ENCODE measurements at places on chromosomes 7 and 10.

- DNase-seq: no peak
These were observed 126.3 kb downstream of the SNX10 start for GRCh38 chr7:26417911-26418413.

- no peak for DNase-seq
These were observed 23.9 kb downstream of the UNCX start for GRCh38 chr7:1256621-1257020.

GRCh38 chr7:35485436-35485835 is 209.5 kb downstream of the HERPUD2 start:
- DNase-seq: no peak

- DNase-seq: no peak
These were observed 310.1 kb downstream of the PTPRN2 start for GRCh38 chr7:158277219-158278141.

- DNase-seq: no peak
These were observed 6.5 kb upstream of the ATOH7 start for GRCh38 chr10:68238371-68238770.

- no peak for DNase-seq
These were observed 184.1 kb downstream of the CREB5 start for GRCh38 chr7:28596245-28596935.

- no peak for DNase-seq
These were observed 63.3 kb downstream of the WDR37 start for GRCh38 chr10:1119501-1119900.

- DNase-seq: no peak
These were observed 2.7 kb downstream of the TRUB1 start for GRCh38 chr10:114940735-114941134.

GRCh38 chr10:121559326-121560026 is 38.8 kb downstream of the FGFR2 start:
- no peak for DNase-seq

- no peak for DNase-seq
These were observed 308.4 kb downstream of the BICC1 start for GRCh38 chr10:58820861-58821751.

- DNase-seq: no peak
These were observed 35.0 kb downstream of the DNAJC12 start for GRCh38 chr10:67802767-67803538.

DNA sequence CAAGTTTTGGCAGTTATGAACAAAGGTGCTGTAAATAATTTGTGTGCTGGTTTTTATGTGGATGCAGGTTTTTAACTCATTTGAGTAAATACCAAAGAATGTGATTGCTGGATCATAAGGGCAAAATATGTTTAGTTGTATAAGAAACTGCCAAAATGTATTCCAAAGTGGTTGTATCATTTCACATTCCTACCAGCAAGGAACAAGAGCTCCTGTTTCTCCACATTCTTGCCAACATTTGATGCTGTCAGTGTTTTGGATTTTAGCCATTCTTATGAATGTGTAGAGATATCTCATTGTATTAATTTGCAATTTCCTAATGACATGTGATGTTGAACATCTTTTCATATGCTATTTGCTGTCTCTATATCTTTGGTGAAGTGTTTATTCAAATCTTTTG is 207.3 kb upstream of the LRGUK start:
- no peak for DNase-seq

- DNase-seq: no peak
These were observed 109.3 kb downstream of the TCF7L2 start for GRCh38 chr10:113059371-113059780.

- DNase-seq: no peak
These were observed 69.8 kb upstream of the BAIAP2L1 start for GRCh38 chr7:98470485-98471240.

DNA sequence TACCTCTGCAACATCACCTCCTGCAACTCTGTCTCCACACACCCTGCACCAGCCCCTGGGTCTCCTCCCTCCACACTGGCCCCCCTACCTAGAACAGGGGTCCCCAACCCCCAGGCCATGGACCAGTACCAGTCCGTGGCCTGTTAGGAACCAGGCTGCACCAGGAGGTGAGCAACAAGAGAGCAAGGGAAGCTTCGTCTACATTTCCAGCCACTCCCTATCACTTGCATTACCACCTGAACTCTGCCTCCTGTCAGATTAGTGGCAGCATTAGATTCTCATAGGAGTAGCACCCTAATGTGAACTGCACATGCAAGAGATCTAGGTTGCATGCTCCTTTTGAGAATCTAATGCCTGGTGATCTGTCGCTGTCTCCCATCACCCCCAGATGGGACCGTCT is 108.8 kb upstream of the WDR11 start:
- DNase-seq: no peak

GRCh38 chr7:105799006-105799405 is 77.4 kb downstream of the ATXN7L1 start:
- no peak for DNase-seq

GRCh38 chr7:129202058-129202777 is 13.8 kb downstream of the SMO start:
- DNase-seq: no peak

DNA sequence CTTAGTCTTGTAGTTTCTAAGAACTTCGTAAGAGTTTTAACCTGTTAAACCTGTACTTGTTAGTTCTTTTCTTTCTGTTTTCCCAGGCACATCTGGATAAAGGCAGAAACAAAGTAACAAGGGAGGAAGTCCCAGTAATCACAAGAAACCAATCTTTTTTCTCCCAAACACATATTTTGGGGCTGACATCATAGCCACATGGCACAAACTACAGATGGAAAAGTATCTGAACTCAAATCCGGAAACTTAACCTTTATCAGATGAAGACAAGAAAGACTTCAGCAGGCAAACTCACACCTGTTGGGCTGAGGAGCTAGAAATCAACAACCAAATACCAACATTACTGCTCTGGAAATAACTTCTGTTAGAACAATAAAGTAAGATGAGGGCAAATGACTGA is 67.1 kb downstream of the CUBN start:
- DNase-seq: no peak

DNA sequence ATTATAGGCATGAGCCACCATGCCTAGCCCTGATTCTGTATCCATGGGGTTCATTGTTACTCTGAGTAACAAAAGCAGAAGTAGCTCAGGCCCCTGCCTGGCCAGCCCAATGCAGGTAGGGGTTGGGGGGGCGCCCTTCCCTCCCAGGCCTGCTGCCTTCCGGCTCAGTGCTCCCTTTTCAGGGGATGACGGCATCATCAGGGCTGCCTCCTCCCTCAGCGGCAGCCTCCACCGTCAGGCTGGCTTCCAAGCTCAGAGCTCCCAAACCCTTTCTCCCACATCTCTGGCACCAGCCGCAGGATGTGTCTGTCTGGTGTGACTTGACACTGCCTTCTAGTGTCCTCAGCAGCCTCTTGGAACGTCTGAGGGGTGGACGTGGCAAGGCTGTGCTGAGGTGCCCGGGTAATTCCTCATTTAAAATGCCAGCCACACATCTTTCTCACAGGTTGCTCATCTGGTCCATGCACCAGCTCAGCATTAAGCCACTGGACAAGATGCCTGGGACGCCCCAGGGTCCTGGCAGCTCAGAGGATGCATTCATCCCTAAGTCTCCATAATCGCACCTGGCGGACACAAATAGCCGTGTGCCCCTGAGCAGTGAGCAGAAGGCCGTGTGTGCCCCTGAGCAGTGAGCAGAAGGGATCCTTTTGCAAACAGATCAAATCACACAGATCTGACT is 38.2 kb downstream of the PAPOLB start:
- no peak for DNase-seq

- DNase-seq: no peak
These were observed 33.7 kb downstream of the CYP2C8 start for GRCh38 chr10:95035332-95036295.

DNA sequence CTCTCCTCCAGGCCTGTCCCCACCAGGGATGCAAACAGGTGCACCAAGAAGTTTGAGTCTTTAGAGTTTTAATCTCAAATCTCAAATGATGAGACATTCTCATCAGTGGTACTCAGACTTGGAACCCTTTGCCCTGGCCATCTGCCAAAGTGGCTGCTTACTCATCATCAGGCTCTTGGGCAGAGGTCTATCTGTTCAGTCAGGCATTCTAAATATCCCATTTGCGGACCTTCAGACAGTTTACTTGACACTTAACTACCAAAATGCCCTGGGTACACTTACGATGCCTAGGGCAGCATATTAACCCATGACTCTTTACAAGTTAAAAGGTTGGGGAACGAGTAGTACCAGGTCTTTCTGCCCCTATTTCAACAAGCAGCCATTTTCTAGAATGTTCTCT is 61.2 kb upstream of the YAE1 start:
- DNase-seq: peak; percentile 36

DNA sequence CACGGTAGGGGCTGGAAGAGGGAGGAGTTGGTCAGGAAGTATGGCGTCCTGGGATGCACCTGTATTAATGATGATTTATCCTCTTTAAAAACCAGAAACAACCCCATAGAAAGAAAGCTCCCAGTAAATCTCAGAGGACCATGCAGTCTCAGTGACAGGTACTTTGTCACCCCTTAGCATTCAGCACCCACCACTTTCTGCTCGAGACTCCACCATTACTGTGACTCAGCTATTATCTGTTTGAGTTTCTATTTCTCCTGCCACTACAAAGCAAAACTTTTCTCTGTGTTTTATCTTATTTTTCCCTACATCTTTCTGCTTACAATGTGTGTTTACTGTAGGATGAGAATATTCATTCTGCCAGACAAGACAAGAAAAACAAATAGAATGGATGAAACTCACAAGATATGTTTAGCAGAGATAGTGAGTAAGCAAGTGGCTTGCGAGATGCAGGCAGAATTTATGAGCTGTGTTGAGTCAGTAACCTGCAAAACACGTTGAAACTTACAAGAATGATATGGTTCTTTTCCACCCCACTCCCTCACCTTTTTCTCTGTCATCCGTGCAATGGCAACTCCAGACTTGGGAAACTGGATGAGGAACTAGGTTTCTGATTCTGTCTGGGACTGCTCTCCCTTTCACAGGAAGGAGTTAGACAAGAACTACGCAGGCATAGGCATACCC is 127.1 kb downstream of the AOAH start:
- DNase-seq: no peak

DNA sequence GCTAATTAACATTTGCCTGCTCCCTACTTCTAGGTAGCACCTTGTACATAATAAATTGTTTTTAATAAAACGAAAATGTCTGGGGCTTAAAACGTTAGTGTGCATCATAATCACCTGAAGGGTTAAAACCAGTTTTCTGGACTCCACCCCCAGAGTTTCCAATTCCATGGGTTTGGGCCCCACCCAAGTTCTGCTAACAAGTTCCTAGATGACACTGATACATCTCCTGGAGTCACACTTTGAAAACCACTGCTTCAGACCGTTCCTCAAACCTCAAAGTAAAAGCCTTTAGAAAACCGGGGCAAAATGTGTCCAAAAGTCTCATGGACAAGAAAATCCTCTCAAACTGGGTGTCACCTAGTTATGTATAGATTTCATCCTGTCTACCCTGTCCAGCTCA is 9.3 kb downstream of the OSBPL3 start:
- no peak for DNase-seq

- peak; percentile 33 for DNase-seq
These were observed 1.0 kb downstream of the LRCH4 start for GRCh38 chr7:100584683-100585510.

DNA sequence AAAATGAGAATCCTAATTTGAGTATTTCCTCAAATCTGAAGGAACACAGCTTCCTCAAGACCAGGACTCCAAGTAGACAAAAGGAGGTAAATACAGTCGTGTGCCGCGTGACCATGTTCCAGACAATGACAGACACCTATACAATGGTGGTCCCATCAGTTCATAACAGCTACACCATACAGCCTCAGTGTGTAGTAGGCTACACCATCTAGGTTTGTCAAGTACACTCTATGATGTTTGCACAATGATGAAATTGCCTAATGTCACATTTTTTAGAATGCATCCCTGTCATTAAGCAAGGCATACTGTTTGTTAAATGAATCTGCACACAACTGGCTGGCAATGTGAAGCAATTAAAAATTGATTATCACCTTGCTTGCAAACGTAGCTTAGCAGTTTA is 107.9 kb downstream of the PROSER2 start:
- no peak for DNase-seq

- no peak for DNase-seq
These were observed 4.8 kb downstream of the NUB1 start for GRCh38 chr7:151346470-151346769.

GRCh38 chr7:47931005-47932004 is 17.0 kb downstream of the PKD1L1 start:
- no peak for DNase-seq

GRCh38 chr10:123842692-123843385 is 48.8 kb downstream of the CPXM2 start:
- DNase-seq: no peak

- no peak for DNase-seq
These were observed 580.0 kb downstream of the XPNPEP1 start for GRCh38 chr10:109343293-109343692.

DNA sequence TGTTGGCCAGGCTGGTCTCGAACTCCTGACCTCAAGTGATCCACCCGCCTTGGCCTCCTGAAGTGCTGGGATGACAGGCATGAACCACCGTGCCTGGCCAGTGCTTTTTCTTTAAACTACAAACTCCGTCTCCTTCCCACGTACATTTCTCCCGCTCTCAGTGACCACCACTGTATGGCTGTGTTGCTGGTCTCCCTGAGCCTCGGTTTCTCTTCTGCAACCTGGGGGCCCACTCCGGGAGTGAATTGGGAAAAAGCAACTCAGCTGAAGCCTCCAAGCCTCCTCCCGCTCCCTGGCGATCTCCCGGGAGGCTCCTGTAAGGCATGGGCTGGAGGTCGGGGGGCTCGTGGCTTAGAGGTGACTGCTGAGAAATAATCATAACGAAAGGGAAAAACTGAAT is 136.3 kb downstream of the ELFN1 start:
- DNase-seq: no peak

DNA sequence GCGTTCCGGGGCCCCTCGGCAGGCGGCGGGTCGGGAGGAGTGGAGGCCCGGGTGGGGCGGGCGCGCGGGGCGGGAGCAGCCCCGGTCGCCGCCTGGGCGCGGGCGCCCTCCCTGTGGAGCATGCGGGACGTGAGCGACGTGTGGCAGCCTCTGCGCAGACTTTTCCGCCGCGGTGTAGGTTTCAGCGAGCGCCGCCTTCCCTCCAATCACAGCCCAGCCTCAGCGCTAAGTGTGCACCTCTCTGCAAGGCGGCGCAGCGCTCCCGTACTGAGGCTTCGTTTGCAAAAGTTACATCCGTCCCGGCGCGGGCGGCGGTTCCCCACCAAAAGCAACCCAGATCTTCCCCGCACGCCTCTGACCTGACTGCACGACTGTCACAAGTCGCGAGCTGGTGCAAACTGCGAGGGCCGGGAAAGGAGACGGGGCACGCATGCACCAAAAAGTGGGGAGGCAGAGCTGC is 1.2 kb upstream of the PFKFB3 start:
- DNase-seq: peak; percentile 36

DNA sequence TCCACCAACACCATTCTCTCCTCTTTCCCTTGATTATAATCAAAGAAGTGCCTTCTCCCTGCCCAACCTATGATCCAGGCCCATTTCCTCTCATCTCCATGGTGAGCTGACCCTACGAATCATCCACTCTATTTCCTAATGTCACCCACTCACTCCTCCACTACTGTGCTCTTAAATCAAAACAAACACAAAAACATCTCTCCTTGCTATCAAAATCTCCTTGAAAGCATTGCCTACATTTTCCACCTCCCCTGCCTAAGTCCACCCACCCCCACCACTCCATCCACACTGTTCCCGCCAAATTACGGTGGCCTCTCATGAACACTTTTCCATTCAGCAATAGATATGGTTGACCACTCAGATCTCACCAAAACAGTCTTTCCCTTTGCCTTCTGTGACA is 5.3 kb downstream of the DYDC1 start:
- DNase-seq: no peak

- no peak for DNase-seq
These were observed 226.5 kb upstream of the PITRM1 start for GRCh38 chr10:3398825-3399646.

All from DMS79 treated with DMSO at 0.1 percent for 48 hours (cell line).